ENCODE measurements at places on chromosomes 3 and 15. TPM values are rescaled to one million over a fixed set of nuclear protein-coding genes. Genes with fewer than 3 reads are reported as not detected.

The ABCC5 gene
- total RNA-seq, result 21.2 TPM

The DUOXA2 gene
- not detected for total RNA-seq

The DOCK3 gene
- total RNA-seq, result 4.1 TPM

The CA12 gene
- not detected for total RNA-seq

The XCR1 gene
- total RNA-seq, result not detected

The VIPR1 gene
- total RNA-seq, result 0.14 TPM

The GMNC gene
- not detected for total RNA-seq

The WNT7A gene
- total RNA-seq, result not detected

The SHC4 gene
- 9.8 TPM for total RNA-seq

The COLQ gene
- total RNA-seq, result 4.7 TPM

The PLA2G4D gene
- not detected for total RNA-seq

DNA sequence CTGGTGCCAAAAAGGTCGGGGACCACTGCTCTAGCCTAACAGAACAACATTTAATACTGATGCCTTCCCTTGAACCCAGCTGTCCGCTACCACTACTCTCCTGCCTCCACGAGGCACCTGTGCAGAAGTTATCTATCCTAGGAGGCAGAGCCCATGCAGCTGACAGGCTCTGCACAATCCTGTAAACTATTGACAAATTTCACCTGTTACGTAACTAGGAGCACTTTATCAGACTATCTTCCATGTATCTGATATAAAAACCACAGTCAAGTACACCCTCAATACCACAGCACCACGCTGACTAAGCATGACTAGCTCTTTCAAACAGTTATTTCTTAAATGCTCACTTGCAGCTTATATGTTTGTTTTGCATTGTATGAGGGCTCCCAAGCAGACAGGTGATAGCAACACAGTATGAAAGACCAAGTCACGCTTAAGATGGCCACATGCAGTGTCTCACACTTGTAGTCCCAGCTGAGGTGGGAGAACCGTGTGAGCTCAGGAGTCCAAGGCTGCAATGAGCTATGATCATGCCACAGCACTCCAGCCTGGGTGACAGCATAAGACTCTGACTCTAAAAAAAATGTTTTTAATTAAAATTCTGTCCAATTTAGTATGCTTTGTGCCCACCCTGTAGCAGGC lies 4.5 kb upstream of the IL17RC start:
- no peak for DNase-seq

- DNase-seq, result no peak
Observed at GRCh38 chr3:79314962-79315361, 452.8 kb downstream of the ROBO1 start.

GRCh38 chr3:137116619-137117018 lies 158.8 kb downstream of the IL20RB start:
- no peak for DNase-seq

DNA sequence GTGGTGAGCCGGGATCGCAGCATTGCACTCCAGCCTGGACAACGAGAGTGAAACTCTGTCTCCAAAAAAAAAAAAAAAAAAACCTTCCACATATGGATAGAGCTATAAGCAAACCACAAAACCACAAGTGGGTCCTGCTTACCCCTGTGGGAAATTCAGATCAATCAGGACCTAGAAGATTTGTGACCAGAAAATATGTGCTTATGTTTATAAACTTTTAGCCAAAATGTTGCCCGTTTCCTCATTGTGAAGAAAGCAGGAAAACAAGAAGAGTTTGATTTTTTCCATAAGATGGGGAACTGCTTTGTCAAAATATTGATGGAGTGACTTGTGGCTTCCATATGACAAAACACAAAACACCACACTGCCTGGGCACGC lies 3.4 kb upstream of the SLC25A38 start:
- DNase-seq, result no peak

DNA sequence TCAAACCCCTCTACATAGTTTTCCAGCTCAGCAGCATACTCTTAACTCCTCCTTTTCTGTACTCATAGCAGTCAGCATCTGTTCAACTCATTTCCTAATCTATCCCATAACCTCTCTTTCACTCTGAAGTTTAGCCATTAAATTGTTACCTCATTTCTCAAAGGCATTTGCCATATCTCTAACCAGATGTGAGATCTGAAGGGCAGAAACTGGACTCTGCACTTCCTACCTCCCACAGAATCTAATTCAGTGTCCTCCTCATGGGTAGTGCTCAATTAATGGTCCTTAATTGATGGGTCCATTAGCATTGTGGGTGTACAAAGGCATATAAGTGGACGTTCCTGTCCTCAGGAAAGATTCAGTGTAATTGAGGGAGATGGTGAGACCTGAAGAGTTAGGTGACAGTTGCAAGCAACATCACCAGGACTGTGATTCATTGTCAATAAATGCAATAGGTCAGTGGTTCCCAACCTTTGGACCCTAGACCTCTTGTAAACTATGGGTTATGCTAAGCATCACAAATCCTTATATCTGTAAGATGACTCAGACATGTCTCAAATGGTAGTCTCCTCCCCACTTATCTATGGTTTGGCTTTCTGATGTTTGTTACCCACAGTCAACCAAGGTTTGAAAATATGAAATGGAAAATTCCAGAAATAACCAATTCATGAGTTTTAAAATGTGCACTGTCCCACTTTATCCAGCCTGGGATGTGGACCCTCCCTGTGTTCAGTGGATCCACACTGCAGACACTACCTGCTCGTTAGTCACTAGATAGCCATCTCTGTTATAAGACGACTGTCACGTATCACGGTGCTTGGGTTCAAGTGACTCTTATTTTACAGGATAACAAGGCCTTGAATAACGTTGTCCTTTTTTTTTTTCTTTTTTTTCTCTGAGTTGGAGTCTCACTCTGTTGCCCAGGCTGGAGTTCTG lies 25.0 kb upstream of the UACA start:
- DNase-seq, result no peak

- no peak for DNase-seq
Observed at GRCh38 chr15:98888820-98889479, 118.6 kb downstream of the PGPEP1L start.

DNA sequence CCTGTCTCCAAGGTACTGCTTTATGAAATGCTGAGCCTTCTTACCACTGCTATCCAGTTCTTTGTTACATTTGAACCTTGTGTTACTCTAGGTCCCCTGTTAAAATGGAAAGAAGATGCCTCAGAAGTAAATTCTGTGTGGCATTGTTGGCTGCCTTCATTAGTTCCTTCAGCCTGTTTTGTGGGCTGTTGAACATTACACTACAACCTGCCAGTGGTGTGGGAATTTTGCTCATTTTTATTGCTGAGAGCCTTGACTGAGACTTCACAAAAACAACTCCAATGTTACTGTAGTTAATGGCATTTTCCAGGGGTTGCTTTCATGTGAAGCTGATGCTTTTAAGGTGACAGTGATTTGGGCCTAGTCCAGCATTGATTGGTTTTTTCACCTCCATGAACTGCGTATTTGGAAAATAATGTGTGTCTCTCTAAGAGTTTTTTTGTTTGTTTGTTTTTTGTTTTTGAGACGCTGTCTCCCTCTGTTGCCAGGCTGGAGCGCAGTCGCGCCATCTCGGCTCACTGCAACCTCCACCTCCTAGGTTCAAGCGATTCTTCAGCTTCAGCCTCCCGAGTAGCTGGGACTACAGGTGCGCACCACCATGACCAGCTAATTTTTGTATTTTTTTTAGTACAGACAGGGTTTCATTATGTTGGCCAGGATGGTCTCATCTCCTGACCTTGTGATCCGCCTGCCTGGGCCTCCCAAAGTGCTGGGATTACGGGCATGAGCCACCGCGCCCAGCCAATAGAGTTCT lies 4.3 kb downstream of the MAPK6 start:
- DNase-seq, result no peak

DNA sequence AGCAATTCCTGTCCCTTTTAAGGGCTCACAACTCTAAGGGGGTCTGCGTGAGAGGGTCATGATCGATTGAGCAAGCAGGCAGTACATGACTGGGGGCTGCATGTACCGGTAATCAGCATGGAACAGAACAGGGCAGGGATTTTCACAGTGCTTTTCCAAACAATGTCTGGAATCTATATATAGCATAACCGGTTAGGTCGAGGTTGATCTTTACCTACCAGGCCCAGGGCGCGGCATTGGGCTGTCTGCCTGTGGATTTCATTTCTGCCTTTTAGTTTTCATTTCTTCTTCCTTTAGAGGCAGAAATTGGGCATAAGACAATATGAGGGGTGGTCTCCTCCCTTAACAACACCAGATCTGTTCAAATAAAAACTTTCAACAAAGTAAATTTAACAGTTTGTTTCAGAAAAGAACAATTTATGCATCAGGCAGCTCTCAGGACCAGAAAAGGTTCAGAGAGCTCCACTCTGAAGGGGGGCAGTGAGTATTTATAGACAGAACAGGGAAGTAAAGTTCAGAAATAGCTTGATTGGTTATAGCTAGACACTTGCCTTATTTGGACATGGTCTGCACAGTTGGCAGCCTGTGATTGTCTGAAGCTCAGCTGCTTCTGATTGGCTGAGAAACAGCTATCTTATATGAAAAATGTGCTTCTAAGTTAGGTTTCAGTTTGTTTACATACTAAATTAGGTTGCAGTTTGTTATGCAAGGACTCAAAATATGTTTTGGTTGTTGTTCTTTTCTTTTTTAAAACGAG lies 17.2 kb upstream of the B4GALT4 start:
- DNase-seq, result no peak

DNA sequence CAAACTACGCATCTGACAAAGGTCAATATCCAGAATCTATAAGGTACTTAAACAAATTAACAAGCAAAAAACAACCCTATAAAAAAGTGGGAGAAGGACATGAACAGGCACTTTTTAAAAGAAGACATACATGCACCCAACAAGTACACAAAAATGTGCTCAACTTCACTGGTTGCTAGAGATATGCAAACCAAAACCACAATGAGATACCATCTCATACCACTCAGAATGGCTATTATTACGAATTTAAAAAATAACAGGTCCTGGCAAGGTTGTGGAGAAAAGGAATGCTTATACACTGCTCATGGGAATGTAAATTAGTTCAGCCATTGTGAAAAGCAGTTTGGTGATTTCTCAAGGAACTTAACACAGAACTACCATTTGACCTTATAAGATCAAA lies 175.6 kb upstream of the MLF1 start:
- DNase-seq, result no peak

- DNase-seq, result no peak
Observed at GRCh38 chr3:171956181-171956683, 83.1 kb upstream of the FNDC3B start.

DNA sequence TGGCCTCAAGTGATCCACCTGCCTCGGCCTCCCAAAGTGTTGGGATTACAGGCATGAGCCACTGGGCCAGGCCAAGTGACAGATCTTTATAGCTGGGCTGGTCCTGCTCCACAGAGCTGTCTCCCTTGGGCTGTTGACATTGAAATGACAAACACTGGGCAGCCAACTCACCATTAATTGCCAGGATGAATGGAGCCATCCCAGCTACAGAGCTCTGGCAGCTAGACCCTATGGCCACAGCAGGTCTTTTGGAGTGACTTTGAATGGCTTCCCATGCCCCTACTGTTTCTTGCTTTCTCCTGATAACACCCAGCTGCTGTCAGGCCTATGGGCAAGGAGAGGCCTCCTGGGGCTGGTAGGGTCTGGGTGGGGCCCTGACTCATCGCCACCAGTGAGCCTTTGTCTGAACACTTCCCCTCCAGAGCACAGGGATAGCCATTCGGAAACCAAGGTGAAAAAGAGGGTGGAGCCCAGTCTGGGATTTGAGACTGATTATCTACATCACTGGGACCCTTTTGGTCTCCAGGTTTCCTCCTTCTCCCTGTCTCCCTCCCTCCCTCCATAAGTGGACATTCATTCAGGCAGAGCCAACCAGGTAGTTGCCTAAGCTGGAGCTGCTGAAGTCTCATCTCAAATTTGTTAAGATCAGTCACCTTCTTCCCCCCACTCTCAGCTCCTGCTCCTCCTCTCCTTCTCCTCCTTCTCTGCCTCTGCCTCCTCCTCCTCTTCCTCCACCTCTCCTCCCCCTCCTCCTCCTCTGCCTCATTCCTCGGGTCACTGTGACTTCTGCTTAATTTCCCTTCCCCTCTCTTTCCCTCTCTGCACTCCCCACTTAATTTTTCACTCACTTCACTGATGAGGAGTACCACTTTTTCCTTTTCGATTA lies 34.0 kb downstream of the BHLHE40 start:
- DNase-seq, result no peak
